ENCODE measurements at places on chromosomes 3 and 15.

GRCh38 chr15:38689522-38689921 lies 124.9 kb upstream of the RASGRP1 start:
- H3K4me3 ChIP-seq: peak overlapping the region; percentile 66
- DNase-seq: no peak
- H3K27ac ChIP-seq: peak overlapping the region; percentile 94
- peaks cover 61% of the 10 kb centered on the region for H3K4me1 ChIP-seq
- no peaks in the 10 kb centered on the region for H3K27me3 ChIP-seq
- no peaks in the 10 kb centered on the region for H3K36me3 ChIP-seq

DNA sequence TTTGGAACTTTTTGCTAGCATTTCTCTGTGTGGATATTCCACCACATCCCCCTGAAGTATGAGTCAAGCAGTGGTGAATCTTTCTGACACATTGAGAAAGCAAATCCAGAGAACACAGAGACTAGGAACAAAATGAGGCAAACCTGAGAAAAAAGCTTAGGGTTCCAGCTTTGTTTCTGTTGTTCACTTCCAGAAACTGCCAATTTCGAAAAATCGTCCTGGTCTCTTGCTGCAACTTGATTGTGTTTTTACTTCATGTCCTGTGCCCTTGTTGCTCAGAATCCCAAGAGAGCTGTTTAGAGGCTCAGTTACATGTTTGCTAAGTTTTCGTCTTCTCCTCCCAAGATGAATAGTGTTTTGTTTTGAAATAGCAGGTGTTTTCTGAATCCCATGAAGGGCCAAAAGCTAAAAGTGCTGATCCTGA lies 13.7 kb downstream of the MAP2K1 start:
- peak overlapping the region; percentile 86 for H3K27ac ChIP-seq
- no peak overlapping the region for H3K4me3 ChIP-seq
- DNase-seq: no peak
- H3K27me3 ChIP-seq: no peaks in the 10 kb centered on the region
- peaks cover 3% of the 10 kb centered on the region for H3K36me3 ChIP-seq

DNA sequence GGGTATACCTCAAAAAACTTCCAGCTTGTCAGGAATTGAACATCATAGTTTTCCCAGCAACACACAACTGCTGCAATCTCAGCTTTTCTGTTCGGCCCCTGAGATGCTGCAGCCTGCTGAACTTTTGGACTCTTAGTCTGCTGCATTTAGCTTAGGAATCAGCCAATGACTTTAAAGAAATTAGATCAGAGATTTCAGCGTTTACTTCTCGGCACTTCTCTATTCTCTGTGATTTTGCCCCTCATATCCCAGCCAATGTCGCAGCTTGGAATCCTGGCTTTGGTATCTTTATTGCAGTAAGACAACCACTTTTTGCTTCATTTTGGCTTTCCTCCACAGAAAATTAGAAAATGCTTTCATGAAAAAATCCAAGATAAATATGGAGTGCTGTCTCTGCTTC lies 86.3 kb upstream of the MCTP2 start:
- no peaks in the 10 kb centered on the region for H3K36me3 ChIP-seq
- no peak overlapping the region for H3K4me3 ChIP-seq
- H3K27me3 ChIP-seq: peaks cover 21% of the 10 kb centered on the region
- no peaks in the 10 kb centered on the region for H3K4me1 ChIP-seq
- H3K27ac ChIP-seq: no peak overlapping the region

DNA sequence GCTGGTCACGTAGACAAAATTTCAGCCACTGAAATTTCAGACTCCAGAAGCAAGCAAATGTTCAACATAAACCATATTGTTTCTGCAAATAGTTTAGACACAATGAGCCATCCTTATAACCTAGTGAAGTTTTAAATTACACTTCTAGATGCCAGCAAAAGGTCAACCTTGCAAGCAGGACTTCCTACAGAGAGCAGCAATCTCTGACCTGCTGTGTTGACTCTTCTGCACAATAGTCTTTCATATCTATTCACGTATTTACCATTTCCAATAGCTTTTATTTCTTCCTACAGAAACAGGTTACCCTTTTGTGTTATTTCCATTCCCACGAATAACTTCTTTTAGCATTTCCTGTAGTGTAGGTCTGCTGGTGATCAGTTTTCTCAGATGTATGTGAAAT lies 10.6 kb downstream of the LMLN start:
- H3K27me3 ChIP-seq: no peaks in the 10 kb centered on the region
- H3K27ac ChIP-seq: no peak overlapping the region
- no peaks in the 10 kb centered on the region for H3K4me1 ChIP-seq
- H3K4me3 ChIP-seq: no peak overlapping the region

- H3K4me3 ChIP-seq: no peak overlapping the region
- H3K4me1 ChIP-seq: peaks cover 4% of the 10 kb centered on the region
- H3K27ac ChIP-seq: no peak overlapping the region
- peaks cover 31% of the 10 kb centered on the region for H3K27me3 ChIP-seq
- H3K36me3 ChIP-seq: no peaks in the 10 kb centered on the region
These were observed 47.7 kb upstream of the DUT start for GRCh38 chr15:48283396-48284145.

GRCh38 chr3:183517607-183518006 lies 37.9 kb downstream of the KLHL6 start:
- H3K4me3 ChIP-seq: peak overlapping the region; percentile 28
- H3K27me3 ChIP-seq: no peaks in the 10 kb centered on the region
- H3K36me3 ChIP-seq: peaks cover 7% of the 10 kb centered on the region
- peaks cover 57% of the 10 kb centered on the region for H3K4me1 ChIP-seq
- peak overlapping the region; percentile 94 for H3K27ac ChIP-seq

- no peak overlapping the region for H3K27ac ChIP-seq
These were observed 72.7 kb upstream of the FNDC3B start for GRCh38 chr3:171966533-171967136.

- H3K36me3 ChIP-seq: no peaks in the 10 kb centered on the region
- H3K4me3 ChIP-seq: peak overlapping the region; percentile 66
- no peak for DNase-seq
- no peak overlapping the region for H3K27ac ChIP-seq
These were observed 98.3 kb upstream of the VGLL3 start for GRCh38 chr3:87088993-87089841.

All from T-helper 17 cell (primary cell).